NCI-H1436 (cell line): ENCODE measurements at places on chromosomes 5 and 9.
A peak's percentile ranks its signal among the peaks of the same experiment; 100 is the strongest.

DNA sequence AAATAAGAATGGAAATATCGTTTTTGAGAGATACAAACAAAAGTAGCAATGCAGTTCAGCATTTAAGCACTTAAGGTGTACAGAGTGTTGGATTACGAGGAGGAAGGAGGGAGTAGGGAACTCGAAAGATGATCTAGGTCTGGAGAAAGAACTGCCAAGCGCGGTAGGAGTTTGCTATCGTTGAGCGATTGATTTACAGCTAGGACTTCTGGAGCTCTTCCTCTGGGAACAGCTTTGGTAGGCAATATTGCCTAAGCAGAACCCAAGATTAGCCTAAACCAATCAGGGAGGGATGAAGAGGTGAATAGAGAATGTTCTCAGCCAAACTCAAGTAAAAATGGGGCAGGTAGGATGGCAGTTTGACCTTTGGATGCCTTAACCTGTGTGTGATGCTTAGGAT is 965 bp downstream of the CLTA start:
- no peak for DNase-seq

- peak; percentile 39 for DNase-seq
These were observed 43.1 kb upstream of the TTC39B start for GRCh38 chr9:15349892-15350761.

GRCh38 chr5:146813346-146814157 is 65.0 kb downstream of the PPP2R2B start:
- no peak for DNase-seq

DNA sequence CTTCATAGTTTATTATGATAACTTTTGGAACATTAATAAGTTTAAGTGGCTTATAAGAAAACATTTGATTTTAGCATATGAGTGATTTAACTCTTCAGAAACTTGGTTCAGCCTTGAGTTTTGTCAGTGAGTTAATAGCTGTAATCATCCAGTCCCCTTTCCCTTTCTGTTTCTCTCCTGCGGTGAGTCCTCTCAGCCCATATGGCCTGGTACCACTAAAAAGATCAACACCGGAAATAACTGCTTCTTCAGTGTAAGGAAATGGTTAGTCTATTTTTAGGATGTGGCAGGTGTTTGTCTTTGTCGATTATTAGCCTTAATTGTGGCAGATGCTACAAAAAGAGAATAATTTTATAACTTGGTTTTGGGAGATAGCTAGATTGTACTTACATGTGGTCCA is 120.2 kb upstream of the GRHPR start:
- DNase-seq: no peak

- no peak for DNase-seq
These were observed 431.0 kb upstream of the SLC30A5 start for GRCh38 chr5:68662804-68663307.

DNA sequence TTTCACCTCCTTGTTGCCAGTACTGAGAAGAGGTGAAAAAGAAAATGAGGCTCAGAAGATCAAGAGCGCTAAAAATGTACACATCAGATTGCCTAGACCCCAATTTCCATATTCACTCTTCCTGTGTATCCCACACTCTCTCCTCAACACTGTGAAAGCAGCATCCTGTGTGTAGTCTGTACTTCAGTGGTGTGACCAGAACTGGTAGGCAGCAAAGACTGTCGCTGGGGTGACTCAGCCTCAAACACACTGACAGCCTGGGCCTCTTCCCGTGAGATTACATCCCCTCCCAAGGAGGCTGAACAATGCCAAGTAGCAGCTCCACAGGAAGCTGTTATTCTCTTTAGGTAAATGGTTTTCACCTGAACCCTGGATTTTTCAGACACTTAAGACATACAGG is 135.5 kb downstream of the CCDC192 start:
- DNase-seq: no peak

DNA sequence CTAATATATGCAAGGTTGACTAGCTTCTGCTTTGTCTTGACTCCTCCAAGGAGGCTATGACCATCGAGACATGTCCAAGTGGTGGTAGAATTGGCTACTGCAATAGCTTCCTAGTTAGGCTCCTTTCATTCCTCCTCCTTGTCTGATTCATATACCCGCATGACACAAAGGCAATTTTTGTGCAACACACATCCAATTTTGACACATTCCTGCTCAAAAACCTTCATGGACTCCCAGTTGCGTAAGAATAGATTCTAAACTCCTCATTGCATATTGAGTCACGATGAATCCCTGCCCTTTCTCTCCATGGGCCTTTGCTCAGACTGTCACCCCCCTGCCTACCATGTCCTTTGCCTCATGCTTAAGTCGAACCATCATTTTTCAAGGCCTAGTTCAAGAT is 344.5 kb downstream of the ACTL7B start:
- no peak for DNase-seq

- DNase-seq: no peak
These were observed 49.4 kb downstream of the TARS1 start for GRCh38 chr5:33490071-33490665.

- no peak for DNase-seq
These were observed 50.0 kb downstream of the PCDH1 start for GRCh38 chr5:141828162-141828561.

- DNase-seq: no peak
These were observed 25.8 kb downstream of the AFAP1L1 start for GRCh38 chr5:149297340-149298025.

DNA sequence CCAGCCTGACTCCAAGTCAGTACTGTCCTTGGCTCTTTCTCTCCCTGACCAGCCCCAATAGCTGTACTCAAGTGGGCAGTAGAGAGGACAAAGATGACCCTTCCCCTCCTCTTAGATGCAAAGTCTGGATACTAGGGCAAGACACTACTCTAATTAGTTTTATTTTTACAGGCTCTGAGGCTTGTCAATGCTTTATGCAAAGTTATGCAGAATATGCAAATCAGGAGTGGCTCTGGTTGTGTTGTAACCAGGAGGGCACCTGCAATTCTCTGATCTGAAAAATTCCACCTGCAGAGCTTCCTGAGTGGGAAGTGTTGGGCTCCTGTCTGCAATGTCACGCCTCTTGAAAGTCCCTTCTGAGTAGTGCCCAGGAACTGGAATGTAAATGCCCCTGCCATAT is 201.5 kb downstream of the RGS3 start:
- DNase-seq: no peak

GRCh38 chr5:4384649-4385048 is 755.5 kb upstream of the ADAMTS16 start:
- no peak for DNase-seq

DNA sequence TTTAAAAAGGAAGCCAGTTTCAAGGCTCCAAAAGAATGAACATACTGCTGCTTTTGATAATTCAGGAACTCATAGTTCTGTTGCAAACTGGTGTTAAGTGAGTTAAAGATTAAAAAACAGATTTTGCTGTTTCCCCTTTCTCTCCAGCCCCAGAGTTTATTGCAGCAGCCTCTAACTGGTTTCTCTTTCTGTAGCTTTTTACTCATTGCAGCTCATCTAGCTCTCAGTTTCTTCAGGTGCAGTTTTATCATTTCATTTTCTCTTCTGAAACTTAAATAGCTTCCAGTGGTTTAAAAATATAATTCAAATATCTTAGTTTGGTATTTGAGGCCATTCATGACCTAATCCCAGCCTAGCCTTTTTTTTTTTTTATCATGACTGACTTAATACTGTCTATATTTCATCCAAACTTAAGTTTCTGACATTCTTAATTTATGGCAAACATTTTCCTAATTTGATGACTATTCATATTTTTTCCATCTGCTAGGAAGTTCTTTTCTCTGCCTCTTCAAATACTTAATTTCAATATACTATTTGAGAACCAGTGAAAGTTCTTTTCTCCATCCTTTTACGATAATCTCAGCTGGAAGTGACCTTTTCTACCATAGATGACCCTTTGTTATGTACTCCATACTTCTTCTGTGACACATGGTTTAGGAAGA is 252.7 kb upstream of the GRIA1 start:
- no peak for DNase-seq

- peak; percentile 2 for DNase-seq
These were observed 561.2 kb upstream of the C9orf72 start for GRCh38 chr9:28134446-28134976.

DNA sequence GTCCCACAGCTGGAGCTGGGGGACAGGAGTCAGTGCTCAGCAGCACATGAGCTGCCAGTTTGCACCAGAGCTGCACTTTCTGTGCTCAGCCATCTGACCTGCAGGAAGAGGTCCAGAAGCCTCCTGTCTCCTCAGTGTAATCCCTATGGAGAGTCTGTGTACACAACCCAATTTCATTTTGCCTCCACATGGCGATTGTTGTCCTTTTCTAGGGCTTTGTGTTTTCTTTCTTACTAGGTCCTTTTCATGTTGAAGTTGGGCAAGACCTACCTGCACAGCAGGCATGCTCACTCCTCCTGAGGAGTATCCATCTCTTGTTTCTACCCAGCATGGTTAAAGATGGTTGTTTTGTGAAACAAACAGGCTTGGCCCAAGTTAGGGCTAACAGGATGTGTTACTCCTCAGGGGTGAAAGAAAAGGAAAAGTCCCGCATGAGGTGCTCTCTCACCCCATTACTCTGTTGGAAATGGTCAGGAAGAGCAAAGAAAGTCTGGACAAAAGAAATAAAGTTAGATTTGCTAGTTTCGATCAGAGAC is 273.0 kb downstream of the TMEM167A start:
- DNase-seq: no peak

DNA sequence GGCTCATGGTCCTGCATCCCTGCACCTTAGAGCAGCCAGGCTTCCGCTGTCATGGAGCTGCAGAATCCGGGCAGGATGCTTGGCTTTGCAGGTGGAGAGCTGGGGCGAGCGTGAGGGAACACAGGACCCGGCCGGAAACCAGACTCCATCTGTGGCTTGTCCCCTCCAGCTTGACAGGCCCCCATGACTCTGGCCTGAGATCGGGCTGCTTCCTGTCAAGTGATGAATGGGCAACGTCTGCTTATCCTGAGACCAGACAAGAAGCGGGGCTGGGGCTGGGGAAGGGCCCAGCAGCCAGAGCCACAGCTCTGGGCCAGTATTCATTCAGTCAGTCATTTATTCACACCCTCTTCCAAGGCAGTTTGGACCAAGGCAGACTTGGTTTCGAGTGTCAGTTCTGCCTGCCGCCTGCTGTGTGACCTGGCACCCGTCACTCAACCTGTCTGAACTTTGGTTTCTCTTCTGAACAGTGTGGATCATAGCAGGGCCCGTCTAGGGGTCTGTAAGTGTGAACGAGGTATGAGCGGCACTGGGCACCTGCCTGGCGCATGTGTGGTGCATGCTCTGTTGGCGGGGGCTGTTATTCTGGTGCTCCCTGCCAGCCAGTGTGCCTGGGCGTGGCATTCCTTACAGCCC is 37.5 kb downstream of the NEK6 start:
- no peak for DNase-seq

GRCh38 chr9:127175319-127175715 is 52.9 kb upstream of the ANGPTL2 start:
- DNase-seq: no peak

DNA sequence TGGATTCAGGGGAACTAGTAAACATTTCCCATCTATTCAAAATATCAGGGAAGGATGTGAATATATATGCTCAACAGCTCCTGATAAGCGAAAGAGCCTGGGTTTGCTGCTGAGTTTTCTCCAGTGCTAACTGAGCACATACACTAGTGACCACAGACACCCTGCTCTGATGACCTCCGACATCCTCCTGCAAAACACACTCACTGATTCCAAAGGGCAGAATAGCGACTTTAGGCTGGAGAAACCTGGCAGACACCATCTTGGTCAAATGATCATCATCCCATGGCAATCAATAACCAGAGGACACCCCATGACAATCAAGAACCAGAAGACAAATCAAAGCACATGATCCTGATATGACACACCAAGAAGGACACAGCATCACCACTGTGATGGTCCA is 9.2 kb upstream of the GADD45G start:
- no peak for DNase-seq

DNA sequence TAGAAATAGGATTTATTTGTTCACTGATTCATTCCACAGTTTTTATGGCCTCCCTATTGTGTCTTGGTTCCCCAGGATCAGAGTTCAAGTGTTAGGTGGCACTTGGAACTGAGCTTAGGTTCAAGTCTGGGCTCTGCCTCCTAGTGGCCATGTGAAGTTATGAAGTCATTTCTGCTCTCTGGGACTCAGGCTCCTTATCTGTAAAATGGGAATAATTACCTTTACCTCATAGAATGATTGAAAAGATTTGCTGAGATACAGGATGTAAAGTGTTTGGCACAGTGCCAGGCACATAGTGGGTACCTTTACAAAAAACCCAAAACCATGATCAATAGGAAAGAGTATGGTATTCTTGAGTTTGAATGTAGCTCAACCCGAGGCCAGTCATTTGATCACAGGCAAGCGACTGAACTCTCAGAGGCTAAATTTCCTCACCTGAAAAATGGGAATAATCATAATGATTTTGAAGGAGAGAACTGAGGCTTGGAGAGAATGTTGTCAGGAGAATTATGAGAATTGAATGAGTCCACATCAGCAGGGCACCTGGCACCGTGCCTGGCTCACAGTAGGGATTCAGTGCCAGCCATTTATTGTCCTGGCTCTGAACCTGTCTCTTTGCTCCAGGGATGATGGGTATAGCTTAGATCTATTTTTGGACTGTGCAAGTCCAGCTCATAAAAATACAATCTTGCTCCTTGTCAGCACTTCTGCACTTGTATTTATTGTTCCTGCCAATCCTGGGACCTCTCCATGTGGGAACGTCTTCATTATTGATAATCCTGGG is 10.8 kb downstream of the NSG2 start:
- DNase-seq: no peak

- DNase-seq: no peak
These were observed 42.0 kb downstream of the FRMPD1 start for GRCh38 chr9:37692622-37693221.

DNA sequence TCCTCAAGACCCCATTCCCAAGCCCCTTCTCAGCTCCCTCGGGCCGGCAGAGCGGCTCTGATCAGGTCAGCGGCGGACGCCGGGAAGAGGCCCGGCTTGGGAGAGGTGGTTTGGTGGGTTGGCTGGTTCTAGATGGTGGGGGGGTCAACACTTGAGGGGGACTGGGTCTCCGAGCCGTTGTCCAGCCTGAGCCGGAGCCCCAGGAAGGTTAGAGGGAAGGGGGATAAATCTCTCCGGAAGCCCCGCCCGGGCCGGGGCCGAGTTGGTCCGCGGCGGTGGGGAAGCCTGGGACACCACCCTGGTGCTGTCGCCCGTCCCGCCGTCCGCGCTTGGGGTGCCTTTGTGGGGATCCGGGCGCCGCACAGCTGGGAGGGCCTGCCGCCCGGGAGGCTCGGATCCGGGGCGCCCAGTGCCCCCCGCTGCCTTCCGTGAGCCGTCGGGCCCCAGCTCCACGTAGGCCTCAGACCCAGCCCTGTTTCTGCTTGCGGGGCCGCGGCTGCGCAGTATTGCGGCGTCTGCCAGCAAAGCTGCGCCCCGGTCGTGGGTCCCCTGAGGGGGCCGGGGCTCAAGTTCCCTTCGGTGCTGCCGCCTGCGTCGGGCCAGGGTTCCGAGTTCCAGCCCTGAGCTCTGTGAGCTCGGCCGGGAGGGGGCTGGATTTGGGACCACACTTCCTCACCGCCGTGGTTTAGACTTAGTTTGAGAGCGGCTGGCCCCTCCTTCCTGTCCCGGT is 542 bp upstream of the TRIM52 start:
- no peak for DNase-seq

- no peak for DNase-seq
These were observed 307.9 kb downstream of the SPOCK1 start for GRCh38 chr5:137191179-137191578.
